ENCODE measurements at places on chromosomes 6 and 20.

DNA sequence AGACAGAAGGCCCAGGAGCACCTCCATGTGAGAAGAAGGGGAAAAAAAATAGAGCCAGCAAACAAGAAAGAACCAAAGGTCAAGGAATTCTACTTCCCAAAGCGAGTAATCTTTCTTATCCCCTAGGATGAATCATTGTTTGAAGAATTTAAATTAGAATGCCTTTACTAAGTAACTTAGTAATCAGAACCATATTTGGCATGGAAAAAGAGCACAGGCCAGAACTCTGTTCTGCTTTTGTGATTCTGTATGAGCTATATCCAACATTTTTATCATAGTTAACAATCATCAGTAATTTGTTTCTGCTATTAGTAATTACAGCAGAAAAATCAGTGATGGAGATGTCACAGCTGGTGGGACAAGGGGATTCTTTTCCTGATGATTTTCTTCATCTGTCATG lies 228.8 kb upstream of the FAM83B start:
- DNase-seq: no peak

DNA sequence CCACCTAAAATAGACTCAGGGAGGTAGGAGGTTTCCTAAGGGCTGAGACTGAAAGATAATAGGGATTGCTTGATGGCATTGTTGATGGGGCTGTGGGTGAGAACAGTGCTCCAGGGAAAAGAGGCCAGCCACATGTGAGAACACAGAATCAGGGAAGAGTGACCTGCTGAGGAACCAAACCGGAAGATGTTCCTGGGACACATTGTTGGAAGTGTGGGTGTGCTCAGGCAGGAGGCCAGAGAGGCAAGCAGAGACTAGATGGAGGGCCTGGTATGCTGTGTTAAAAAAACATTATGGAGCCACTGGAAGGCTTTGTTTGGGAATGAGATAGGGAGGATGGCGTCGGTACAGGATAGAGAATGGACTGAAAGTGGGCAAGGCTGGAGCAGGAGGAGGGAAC lies 23.3 kb downstream of the RNF144B start:
- no peak for DNase-seq

DNA sequence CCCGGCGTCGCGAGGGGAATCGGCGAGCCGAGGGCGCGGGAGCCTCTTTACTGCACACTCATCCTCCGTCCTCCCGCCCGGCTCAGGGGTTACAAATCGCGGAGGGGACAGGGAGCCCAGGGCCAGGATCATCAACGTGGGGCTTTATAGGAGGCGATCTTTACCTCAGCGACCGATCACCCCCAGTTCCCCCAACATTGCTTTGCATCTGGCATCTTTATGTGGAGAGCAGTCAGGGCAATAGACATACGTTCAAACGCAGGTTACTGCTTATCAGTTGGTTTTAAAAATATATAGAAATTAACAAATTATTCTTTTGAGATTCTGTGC lies 634 bp downstream of the HSF2 start:
- no peak for DNase-seq

DNA sequence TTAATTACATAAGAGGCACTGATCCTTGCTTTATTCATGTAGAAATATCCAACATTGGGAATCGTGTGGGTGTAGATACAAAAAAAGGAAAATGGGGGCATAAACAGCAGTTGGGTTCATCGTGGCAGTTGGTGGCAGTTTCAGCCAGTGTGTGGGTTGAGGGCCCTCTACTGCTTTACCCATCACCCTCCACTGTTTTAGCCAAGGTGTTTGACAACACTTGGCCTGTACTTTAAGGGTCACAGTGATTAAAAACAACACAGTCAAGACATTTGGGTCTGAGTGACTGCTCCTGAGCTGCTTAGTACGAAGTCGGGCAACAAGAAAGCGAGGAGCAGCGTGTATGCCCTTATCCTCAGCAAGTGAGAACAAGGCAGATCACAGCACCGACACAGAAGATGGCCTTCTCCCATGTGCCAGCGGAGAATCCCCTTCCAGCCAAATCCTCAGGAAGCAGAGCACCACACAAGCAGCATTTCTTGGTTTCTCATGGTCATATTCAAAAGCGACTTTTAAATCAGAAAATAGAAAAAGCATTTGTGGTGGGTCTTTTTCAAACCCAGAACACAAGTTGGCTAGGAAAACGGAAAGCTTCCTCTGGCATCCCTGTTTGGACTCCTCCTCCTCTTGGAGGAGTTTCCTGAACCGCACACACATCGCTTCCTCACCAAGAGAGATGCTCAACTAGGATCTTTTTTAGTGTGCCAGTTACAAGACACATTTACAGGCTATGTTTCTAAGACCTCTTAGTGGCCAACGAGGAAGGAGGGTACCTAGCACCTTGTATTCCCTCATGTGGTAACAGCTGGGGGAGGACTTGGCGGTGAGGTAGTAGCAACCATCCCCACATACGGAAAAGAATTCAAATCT lies 23.5 kb downstream of the EIF2S2 start:
- no peak for DNase-seq

DNA sequence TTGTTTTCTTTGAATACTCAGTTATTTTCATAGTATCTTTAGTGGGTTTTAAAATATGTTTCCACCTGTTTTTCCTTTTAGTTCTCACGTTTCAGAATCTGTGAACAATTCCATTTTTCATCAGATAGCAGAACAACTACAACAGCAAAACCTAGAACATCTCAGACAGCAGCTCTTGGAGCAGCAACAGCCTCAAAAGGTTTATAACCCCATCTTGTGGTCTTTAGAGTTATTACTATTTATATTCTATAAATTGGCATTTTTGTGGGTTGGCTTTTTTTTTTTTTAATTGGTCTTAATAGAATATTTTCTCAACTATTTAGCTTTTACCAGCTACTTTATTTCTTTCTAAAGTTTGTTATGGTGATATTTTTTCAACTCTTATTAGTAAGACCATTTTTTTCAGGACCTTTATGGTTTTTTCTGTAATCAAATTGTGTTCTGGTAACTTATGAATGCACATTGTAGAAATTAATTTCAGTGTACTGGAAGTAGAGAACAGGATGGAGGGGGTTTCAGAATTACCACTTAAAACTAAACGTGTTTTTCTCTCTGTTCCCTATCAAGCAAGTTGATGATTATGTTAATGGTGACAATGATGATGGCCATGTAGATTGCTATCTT lies 72.2 kb downstream of the SCAF8 start:
- DNase-seq: no peak

GRCh38 chr6:160960839-160961238 lies 30.7 kb upstream of the MAP3K4 start:
- DNase-seq: no peak

DNA sequence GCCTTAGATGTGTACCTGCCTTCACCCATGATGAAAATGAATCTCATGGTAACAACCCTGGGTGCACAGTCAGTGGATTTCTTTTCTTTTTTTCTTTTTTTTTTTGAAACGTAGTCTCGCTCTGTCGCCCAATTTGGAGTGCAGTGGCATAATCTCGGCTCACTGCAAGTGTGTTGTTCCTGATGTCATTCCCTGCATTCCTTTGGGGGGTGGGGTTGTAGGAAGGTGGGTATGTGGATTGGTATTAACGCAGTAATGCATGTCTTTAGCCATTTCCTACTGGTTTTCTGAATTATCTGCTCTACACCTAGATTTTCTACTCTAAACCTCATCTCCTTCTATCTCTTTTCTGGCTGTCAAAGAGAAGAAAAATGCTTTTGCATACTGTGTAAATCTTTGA lies 146.6 kb downstream of the RNF144B start:
- DNase-seq: no peak

- no peak for DNase-seq
These were observed 350.8 kb downstream of the RNGTT start for GRCh38 chr6:88612631-88613030.

- no peak for DNase-seq
These were observed 36.4 kb upstream of the SYNJ2 start for GRCh38 chr6:157944983-157945931.

DNA sequence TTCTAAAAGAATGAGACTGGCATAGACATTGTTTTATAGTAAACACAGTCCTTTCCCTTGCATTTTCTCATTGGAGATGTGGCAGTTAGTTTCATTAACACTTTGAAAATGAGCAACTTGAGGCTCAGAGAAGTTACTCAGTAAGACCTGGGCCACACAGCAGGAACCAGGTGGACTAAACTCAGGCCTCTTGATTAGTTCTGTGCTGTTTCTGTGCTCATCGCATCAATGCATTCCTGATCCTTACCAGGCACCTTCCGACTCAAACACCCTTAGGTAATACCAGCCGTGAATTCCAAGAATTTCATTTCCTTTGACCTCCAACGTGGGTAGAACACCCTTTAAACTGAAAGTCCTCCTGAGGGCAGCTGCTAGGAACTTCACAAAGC lies 362.8 kb downstream of the ESR1 start:
- DNase-seq: no peak

DNA sequence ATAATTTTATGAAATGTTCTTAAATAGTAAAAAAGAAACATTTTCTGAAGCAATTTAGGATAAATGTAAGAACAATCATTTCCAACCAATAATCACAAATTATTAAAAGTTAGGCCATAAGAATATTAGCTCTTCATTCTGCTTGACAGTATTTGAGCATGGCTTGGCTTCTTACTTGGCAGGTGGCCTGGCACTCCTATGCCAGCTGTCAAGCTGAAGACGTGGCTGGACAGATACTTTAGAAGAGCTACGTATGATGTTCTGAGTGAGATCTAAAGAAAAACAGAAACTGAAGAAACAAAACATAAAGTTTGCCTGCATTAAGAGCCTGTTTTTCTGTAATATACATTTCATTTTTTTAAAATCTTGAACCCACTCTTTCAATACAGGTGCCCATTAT lies 438.9 kb downstream of the GRIK2 start:
- DNase-seq: no peak

DNA sequence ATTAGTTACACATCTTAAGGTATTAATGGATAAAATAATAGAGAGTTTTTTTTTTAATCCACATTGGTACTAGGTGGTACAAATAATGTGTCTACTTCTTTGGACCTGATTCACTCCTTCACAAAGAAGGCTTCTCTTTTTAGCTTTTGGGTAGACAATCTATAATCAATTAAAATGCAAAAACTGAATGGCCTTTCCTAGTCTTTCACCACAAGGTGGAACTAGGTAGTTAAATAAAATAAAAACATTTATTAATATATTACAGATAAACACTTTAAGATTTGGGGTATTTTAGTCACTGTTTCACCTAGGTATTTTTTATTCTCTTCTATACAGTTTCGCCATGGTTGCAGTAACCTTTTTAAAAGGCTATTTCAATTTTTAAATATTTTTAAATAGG lies 68.3 kb upstream of the DST start:
- DNase-seq: no peak

DNA sequence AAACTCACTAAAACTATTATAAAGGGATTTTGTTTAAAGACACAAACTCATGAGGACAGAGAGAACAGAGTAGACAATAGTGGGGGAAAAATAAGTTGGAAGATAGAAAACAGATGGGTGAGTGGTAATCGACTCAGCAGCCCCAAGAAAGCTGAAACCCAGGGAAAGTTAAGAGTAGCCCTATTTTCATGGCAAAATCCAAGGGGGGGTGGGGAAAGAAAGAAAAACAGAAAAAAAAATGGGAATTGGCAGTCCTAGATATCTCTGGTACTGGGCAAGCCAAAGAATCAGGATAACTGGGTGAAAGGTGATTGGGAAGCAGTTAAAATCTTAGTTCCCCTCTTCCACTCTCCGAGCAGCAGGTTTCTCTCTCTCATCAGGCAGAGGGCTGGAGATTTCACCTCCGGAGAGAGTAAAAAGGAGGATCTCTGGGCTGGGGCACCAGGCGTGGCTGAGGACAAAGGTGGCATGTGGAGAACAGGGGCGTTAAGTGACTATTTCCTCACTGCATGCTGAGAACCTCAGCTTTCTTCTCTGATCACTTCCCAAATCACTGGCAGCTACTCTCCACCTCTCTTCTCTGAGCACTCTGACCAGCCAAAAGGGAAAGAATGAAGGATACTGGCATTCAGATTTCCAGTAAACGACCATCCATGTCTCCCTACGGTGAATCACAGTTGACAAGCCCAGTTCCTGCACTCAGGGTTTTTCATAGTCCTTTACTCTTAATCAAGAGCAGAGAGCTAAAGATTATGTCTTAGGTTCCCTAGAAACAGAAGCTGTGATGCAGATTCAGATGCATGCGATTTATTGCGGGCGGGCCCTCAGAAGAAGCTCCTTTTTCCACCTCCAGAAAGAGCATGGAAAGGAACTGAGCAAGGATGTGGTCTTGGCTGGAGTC lies 7.3 kb upstream of the RNF24 start:
- DNase-seq: no peak

DNA sequence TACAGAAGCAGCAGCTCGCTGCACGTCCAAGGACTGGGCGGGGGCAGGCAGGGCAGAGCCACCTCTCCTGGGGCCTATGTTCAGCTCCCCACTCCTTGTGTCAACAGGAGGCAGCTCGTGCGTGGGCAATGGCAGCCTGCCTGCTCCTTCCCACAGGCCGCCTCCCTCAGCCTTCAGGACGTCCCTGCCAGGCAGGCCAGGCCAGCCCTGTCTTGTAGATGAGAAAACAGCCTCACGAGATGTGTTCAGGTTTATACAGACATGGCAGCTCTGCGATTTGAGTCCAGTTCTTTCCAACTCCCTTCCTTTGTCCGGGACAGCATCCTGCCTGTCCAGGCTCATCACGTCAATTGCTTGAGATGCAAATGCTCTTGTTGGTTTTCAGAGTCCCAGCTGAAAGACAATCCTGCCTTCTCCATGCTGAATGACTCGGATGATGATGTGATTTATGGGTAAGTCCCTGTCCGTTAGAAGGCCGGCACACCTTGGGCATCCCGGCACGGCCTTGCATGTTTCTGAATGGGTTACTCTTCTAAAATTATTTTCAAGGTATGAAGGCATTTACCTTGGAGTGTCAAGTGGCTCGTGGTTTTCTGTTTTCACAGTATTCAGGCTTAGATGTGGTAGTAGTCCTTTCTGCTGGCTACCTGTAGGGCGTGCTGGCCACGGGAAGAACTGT lies 13.5 kb downstream of the DYNLT1 start:
- DNase-seq: no peak

DNA sequence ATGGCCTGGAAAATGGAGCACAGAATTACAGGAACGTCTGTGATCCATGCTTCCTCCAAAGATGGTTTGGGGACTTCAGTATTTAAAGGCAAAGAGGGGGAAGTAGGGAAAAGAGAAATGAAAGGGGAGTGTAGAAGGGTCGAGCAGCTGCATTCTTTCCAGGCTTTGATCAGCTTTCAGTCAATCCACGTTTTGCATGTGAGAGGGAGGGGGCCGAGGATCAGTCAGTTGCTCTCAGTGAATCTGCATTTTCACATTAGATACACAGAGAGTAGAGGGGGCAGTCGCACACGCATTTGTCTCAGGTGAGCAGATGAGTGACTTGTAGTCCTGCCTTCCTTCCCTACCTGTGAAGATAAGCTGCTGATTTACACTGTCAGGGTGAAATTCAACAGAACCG lies 78.8 kb downstream of the FOXF2 start:
- no peak for DNase-seq

DNA sequence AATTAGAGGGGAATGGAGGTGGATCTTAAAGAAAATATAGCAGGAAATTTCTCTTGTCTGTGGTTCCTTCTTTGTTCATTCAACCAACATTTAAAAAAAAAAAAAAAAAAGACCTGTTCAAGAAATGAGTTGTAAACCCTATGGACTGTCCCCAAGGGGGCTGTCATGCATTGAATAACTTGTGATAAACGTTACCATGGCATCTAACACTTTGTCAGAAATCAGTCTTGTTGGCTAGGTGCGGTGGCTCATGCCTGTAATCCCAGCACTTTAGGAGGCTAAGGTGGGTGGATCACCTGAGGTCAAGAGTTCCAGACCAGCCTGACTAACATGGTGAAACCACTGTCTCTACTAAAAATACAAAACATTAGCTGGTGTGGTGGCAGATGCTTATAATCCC lies 381.7 kb downstream of the BCKDHB start:
- DNase-seq: no peak

Measured in activated CD8-positive, alpha-beta memory T cell treated with anti-CD3 and anti-CD28 coated beads for 1 hour (primary cell).